Activated T-cell treated with anti-CD3 and anti-CD28 coated beads, Interleukin-2, amount 50 U/mL, for 72 hours (primary cell): ENCODE measurements at places on chromosomes 13 and 19. TPM values are rescaled to one million over a fixed set of nuclear protein-coding genes. Genes with fewer than 3 reads are reported as not detected.

DNA sequence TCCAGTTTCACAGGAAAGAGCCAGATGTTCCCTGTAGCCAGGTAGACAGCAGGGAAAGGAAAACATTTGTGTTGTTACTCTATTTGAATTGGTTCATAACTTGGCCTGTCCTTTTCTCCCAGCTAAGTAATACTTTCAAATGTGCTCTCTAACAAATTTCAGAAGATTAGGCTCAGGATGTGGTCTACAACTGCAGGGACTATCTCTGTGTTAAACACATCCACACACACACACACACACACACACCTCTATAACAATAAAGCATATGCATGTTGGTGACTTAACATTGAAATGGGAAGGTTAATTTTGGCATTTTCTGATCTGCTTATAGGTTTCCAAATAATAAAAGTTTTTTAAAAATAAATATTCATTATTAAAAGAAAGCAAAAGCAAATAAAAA is 316.0 kb upstream of the ARGLU1 start:
- H3K36me3 ChIP-seq, result no peaks in the 10 kb centered on the region
- H3K4me3 ChIP-seq, result no peak overlapping the region
- no peaks in the 10 kb centered on the region for H3K4me1 ChIP-seq
- H3K27me3 ChIP-seq, result no peaks in the 10 kb centered on the region
- H3K27ac ChIP-seq, result no peak overlapping the region

GRCh38 chr13:99231721-99232120 is 26.5 kb downstream of the GPR18 start:
- H3K27ac ChIP-seq, result peak overlapping the region; percentile 94
- peaks cover 6% of the 10 kb centered on the region for H3K36me3 ChIP-seq
- no peak for DNase-seq
- no peaks in the 10 kb centered on the region for H3K27me3 ChIP-seq

DNA sequence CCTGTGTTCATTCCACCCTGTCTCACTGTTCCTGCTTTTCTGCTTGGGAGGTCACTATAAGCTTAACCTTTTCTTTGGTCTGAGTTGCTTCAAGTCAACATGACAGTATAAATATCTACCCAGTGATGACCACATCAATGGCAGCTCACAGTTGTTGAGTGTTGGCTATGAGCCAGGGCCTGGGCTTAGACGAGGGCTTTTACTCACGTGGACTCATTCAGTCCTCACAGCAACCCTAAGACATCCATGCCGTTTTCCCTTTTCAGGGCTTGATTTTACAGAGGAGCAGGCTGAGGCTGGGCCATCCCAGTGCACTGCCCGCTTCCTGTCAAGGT is 10.2 kb upstream of the CCDC97 start:
- peak; percentile 35 for DNase-seq
- H3K4me3 ChIP-seq, result no peak overlapping the region
- peaks cover 98% of the 10 kb centered on the region for H3K4me1 ChIP-seq
- peaks cover 28% of the 10 kb centered on the region for H3K36me3 ChIP-seq

- H3K27me3 ChIP-seq, result peaks cover 81% of the 10 kb centered on the region
- no peak for DNase-seq
- H3K4me3 ChIP-seq, result no peak overlapping the region
These were observed 3.6 kb downstream of the POU4F1 start for GRCh38 chr13:78599645-78600279.

- peaks cover 14% of the 10 kb centered on the region for H3K4me1 ChIP-seq
- H3K36me3 ChIP-seq, result no peaks in the 10 kb centered on the region
- DNase-seq, result no peak
- no peak within 1 kb of the TSS for H3K27ac ChIP-seq
- H3K27me3 ChIP-seq, result peaks cover 66% of the 10 kb centered on the region
These were observed at the start of gene PNMA8A for GRCh38 chr19:46471116-46471733. Gene PNMA8A, minus strand, starts transcription at chr19:46471563. Its CDS starts 528 bp downstream, at chr19:46471035.

DNA sequence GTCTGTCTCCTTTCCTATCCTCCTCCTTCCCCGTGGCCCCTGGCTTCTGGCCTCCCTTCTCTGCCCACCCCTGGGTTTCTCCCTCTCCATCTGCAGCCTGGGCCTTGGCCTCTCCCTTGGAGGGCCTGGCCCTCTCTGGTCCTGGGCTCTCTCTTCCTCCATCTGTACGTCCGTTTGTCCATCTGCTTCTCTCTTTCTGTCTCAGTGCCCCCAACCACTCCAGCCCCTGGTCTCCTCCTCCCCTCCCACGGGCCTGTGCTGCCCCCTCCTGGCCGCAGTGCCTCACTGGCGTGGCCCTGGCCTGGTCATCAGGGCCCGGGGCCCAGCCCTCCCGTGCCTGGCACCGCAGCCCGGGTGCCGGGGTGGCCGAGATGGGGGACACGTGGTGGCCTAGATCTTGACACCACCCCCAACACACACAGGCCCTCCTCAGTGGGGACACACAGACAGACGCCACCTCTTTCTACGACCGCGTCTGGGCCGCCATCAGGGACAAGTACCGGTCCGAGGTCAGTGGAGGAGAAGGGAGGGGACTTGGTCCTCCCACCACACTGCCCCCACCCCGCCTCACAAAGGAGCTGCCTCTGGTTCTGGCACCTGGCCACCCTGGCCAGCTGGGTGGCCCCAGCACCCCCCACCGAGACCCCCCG is 11.3 kb downstream of the PRKCSH start:
- H3K27me3 ChIP-seq, result no peaks in the 10 kb centered on the region
- H3K4me1 ChIP-seq, result peaks cover 4% of the 10 kb centered on the region
- H3K4me3 ChIP-seq, result no peak overlapping the region
- DNase-seq, result peak; percentile 62
- H3K36me3 ChIP-seq, result peaks cover 4% of the 10 kb centered on the region

DNA sequence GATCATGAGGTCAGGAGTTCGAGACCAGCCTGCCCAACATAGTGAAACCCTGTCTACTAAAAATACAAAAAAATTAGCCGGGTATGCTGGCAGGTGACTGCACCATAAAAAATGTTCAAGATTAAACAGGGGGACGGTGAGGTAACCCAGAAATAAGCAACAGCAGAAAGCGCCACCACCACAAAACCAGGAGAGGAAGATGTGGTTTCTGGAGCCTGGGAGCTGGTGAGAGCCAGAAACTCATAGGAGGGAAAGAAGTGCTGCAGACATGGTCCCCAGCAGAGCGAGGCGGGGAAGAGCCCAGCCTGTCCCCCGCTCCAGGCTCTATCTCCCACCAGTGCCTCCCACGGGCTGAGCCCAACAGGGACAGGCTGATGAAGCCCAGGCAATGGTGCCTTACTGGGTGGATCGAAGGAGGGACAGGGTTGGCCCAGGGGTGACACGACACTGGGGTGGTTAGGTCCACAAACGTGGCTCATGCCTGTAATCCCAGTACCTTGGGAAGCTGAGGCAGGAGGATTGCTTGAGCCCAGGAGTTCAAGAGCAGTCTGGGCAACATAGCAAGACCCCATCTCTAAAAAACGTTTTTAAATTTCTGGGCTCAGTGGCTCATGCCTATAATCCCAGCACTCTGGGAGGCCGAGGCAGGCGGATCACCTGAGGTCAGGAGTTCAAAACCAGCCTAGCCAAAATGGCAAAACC is 19.0 kb downstream of the SPC24 start:
- H3K4me3 ChIP-seq, result no peak overlapping the region
- peaks cover 7% of the 10 kb centered on the region for H3K4me1 ChIP-seq
- peaks cover 3% of the 10 kb centered on the region for H3K36me3 ChIP-seq
- no peaks in the 10 kb centered on the region for H3K27me3 ChIP-seq

DNA sequence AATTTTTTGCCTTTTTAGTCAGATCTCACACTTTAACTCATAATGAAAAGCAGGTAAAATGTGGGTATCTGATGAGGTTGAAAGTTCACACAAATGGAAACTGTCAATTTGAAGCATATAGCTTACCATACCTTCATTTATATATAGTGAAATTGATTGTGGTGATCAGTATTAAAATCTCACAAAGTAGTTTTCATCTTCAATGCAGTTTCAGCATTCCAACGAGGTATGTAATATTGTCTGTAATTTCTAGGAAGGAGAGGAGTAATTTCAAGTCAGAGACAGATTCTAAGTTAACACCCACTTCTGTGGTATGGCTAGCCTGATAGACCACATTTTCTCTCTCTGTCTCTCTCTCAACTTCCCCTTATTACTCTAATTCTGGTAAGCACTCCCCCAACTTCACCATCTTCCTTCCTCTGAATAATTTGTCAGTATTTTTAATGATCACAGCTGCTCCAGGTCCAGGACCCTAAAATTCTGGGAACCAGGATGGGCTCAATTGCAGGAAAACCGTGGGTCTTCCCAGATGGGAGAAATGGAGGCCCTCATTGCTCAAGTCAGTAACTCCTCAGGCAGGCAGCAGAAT is 455.7 kb downstream of the FGF9 start:
- no peak for DNase-seq
- H3K4me3 ChIP-seq, result peak overlapping the region; percentile 53
- H3K36me3 ChIP-seq, result peaks cover 2% of the 10 kb centered on the region
- H3K27ac ChIP-seq, result peak overlapping the region; percentile 78
- H3K27me3 ChIP-seq, result no peaks in the 10 kb centered on the region

Gene SNRPD2
- total RNA-seq, result 449 TPM

Gene LRRC63
- 1.0 TPM for total RNA-seq

Gene ZNF560
- total RNA-seq, result 0.96 TPM

Gene ZSCAN4
- total RNA-seq, result not detected

Gene FFAR1
- 1.4 TPM for total RNA-seq

Gene DHDH
- total RNA-seq, result 3.6 TPM

Gene C19orf73
- 2.2 TPM for total RNA-seq

Gene RSPH6A
- 0.43 TPM for total RNA-seq

Gene ZNF723
- 0.14 TPM for total RNA-seq
